Spinal cord (tissue), 10 donors: ENCODE measurements at places on chromosomes 4 and X. TPM values are rescaled to one million over a fixed set of nuclear protein-coding genes. Genes with fewer than 3 reads are reported as not detected.

The PSAPL1 gene
- polyA plus RNA-seq = not detected

The GUCY1B1 gene
- polyA plus RNA-seq = 55.6 TPM

The RGN gene
- 20.1 TPM for polyA plus RNA-seq

The TEX13C gene
- 0.05 TPM for polyA plus RNA-seq

The PRR27 gene
- polyA plus RNA-seq = 0.05 TPM

The MAGEB10 gene
- polyA plus RNA-seq = not detected
